Renal pelvis (tissue), 12 donors: ENCODE measurements at places on chromosomes 13 and 19. TPM values are rescaled to one million over a fixed set of nuclear protein-coding genes. Genes with fewer than 3 reads are reported as not detected.

Gene ZNF526
- 9.3 TPM for polyA plus RNA-seq

Gene OLFM2
- polyA plus RNA-seq, result 28.2 TPM

Gene HAUS5
- polyA plus RNA-seq, result 25.4 TPM

Gene DCT
- 0.65 TPM for polyA plus RNA-seq

Gene RASAL3
- polyA plus RNA-seq, result 1.0 TPM

DNA sequence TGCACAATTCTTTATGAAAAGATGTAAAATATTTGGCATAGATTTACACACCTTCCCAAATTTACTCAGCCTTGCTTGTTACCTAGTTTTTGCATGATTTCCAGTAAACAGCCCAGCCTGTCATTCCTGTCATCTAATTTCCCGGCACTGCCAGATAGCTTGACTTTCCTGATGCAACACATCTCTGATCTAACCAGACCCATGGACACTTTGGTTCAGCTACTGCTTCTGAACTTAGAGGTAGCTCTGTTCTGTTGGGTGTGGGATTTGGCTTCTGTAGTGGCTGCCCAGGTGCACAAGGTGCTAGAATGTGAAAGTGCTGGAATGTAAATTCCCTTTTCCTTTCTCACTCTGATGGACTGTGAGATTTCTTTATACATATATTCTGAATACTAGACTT, 1033.5 kb downstream of the SLITRK1 start:
- no peak for DNase-seq

DNA sequence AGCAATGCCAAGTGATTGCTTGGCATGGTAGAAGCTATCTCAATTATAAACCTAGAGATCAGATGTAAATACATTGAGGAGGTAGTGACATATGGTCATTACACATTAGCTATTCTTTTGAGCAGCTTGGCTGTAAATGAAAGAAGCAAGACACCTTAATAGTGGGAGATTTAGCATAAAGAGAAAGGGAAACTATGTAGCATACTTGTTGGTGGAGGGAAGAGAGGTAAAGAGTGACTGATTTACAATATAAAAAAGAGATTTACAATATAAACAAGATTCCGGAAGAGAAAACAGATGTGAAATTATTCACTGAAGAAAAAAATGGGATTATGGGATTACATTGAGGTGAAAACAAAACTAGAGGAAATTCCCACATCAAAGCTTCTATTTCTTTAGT, 2009.6 kb downstream of the OLFM4 start:
- no peak for DNase-seq

- no peak for DNase-seq
These were observed 8.9 kb downstream of the RTBDN start for GRCh38 chr19:12825254-12826131.

DNA sequence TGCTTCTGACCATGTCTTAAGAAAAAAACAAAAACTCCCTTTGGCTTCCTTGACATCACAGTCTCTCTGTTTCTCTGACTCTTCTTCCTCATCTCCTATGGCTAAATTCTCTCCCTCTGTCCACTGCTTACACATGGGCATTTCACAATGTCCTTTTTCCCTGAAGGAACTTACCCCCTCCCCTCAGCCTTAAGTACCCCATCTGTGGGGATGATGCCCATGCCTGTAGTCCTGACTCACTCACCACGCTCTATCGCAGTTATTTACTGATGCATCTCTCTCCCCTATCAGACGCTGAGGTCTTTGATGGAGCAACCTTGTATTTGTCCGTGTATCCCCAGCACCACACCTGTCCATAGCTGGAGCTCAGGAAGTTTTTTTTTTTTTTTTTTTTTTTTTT, 32.4 kb downstream of the ACTN4 start:
- no peak for DNase-seq

DNA sequence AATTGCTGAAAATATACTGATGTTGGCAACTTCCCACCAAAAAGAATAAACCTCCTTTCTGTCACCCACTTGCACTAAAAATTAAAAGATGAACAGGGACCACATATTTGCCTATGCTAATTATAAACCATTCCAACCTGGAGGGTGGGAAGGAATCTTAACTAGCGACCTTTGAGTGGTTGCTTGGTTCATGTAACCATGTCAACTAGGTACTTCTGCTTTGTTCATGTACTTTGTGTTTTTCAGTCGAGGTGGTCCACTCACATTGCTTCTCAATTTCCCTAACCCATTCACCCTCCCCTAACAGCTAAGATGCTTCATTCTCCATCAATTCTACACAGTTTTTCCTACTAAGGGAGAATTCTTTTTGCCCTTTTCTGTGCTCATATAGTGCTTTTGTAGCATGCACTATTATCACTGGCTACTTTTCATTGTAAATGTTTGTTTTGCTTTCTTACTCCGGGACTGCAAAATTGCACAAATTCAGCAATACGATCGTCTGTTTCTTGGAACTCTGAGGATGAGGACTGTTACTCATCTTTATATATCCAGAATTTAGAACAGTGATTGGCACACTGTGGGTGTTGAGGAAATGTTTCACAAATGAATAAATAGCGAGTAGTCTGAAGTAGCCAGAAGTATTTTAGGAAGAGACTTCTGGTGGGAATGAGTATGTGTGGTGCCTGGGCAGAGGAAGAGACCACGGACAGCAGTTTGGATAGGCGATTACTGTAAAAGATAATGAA, 187.5 kb downstream of the GPC6 start:
- DNase-seq, result no peak

DNA sequence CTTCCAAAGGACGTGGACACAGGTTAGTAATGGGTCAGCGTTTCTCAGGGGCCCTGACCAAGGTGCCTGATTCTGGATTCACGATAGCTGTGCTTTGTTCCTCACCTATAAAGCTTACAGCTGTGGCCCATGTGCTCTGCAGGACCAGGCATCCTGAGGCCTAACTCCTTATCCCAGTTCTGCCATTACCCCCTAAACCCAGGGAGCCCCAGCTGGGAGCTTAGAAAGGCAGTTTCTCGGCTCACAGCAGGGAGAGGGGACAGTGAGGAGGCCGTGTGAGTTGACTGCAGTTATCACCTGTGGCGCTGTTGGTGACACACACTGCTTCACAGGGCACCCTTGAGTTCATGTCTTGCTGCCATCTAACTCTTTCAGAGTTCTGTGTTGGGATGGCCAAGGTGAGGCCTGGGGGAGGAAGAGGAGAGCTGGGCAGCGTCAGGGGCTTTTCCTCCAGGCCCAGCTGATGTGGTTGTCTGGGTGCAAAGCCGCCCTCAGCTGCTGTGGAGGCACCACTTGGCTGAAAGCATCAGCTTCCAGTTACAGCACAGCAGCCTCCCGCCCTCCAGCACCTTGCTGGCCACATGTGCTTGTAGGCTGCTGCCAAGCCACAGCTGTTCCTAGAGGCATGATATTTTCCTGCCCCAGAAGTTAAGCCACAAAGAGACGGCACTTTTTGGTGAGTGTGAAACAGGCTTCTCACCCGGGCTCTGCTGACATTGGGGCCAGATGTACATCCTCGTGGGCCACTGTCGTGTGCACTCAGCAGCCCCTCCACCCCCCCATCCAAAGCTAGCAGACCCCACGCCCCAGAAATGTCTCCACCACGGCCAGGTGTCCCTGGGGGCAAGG, 99.6 kb upstream of the MCF2L start:
- no peak for DNase-seq

DNA sequence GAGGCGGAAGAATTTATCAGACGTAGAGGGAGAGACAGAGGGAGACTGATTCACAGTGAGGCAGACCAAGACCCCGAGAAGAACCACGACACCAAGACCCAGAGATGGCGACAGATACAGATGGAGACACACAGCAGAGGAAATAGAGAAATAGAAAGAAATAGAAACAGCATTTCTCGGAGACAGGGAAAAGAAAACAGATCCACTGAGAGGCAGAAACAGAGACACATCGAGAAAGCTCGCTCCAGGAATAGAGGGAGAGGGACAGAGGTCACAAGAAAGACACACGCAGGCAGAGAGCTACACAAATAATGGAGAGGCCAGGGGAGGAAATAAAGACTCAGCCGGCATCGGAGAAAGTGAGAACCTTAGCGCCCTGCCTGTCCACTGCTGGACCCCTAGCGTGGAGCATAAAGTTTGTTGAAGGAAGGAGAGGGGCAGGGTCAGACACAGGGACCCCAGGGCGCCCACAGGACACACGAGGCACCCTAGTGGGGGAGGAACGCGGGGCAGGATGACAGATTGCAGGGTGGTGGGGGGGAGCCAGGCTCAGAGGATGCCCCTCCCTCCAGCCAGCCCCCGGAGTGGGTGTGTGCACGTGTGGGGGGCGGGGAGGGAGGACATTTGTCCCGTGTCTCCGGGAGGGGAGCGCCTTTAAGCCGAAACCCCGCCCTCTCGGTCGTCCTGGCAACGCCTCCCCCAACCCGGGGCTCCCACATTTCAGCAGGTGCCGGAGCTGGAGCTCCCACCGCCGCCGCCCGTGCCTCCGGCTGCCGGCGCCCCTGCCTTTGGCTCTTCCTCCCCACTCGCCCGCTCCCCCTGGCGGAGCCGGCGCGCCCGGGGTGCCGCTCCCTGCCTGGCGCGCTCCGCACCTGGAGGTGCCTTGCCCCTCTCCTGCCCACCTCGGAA, at the start of gene PRKCG:
Gene PRKCG (plus strand): TSS at position 716 of the 909 bp plus-strand sequence. CDS start 298 bp downstream, outside the sequence.
- DNase-seq, result no peak

- no peak for DNase-seq
These were observed 21.9 kb downstream of the ANKRD27 start for GRCh38 chr19:32652894-32653598.

DNA sequence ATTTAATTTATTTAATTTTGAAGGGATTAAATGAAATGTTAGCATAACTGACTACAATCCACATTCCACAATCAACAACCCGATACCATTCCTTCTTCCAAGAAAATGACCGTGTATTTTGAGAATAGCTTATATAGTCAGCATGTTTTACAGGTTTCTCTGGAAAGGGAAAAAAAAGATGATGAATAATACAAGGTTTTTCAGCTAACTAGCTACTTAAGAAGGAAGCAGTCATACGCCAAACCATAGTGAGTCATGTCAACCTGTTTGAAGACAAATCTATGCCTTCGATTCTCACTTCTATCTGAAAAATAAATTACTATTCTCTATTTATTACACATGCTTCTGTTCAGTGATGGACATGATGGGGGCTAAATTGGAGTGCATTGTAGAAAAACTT, 258.6 kb downstream of the EFNB2 start:
- DNase-seq, result no peak

DNA sequence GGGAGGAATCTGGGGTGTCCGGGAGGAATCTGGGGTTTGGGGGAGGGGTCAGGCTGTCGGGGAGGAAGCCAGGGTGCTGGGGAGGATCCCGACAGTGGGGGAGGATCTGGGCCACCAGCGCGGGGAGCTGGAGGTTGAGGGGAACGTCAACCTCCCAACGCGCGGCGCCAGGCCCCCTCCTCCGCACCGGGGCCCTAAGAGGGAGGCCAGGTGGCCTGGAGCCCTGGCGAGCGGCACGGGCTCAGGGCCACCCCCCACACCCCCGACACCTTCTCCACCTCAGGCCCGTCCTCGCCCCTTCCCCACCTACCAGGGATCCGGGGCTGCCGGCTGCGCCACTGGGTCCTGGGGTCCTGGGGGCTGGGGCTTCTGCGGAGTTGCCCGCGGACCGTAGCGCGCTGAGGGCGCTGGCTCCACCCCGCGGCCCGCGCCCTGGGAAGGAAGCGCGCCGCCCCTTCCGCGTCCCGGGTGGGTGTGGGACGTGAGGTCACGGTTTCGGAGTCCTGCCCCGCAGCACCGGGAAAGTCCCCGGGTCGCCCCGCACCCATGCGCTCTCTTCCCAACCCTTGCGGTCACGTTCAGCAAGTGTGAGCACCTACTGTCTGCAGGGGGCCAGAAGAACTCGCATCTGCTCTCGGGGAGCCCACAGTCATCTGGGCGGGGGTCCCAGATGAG, at the start of gene TICAM1:
Gene TICAM1 (minus strand): TSS at position 409 of the 675 bp plus-strand sequence. CDS start 13,335 bp downstream, outside the sequence.
- DNase-seq, result peak; percentile 38

DNA sequence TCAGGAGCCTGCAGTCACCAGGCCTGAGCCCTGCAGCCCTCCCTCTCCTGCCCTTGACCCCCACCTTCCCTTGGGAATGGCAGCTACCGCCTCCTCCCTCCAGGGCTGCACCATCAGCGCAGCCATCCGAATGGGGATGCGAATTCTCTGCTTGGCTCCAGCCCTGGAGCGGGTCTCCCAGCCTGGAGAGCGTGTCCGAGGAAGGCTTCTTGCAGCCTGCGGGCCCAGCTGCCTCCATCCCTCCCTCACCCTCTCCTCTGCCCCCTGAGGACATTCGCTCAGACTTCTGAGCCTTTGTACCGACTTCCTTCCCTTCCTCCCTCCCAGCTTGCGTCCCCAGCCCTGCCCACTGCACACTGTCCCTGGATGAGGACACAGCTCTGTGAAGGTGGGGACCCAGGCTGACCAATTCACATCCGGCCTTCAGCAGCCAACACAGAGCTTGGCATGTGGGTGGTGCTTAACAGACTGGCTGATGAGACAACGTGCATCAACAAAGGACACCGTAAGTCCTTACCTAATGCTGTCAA, 6.0 kb upstream of the NKPD1 start:
- no peak for DNase-seq

GRCh38 chr19:11191273-11191755, 6.0 kb downstream of the KANK2 start:
- DNase-seq, result no peak

DNA sequence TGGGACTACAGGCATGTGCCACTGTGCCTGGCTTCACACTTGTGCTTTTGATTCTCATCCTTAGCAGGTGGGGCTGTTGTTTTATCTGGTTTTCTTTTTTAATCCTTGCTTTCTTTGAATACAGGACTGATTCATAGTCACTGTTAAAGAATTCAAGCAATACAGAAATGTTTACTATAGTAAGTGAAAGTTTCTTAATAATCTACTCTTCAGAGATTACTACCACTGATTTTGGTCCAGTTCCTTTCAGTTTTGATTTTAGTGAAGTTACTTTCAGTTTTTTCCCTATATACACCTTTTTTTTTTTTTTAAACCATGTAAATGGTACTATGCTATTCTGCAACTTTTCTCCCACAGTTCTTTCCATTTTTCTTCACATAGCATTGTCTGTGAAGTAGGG, 53.6 kb downstream of the GATAD2A start:
- DNase-seq, result no peak

- DNase-seq, result no peak
These were observed 327.5 kb upstream of the SPRY2 start for GRCh38 chr13:80668452-80668851.

GRCh38 chr19:22832031-22832762, at the start of gene ZNF723:
TSS of gene ZNF723 (plus strand) at chr19:22832291. CDS start at chr19:22832380, 89 bp downstream.
- DNase-seq, result no peak

DNA sequence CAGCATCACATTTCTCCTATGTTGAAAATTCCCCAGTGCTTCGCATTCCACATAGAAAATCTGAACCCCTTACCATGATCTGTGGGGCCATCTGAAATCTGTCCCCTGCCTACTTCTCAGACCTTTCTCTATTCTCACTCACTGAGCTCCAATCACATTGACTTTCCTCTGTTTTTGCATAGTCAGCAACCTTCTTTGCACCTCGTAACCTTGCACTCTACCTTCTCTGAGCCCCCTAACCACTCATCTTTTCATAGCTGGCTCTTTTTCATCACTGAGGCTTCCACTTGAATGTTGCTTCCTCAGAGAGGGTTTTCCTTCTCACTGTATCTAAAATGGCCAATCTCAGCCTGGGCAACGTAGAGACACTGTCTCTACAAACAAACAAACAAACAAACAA, 286.3 kb downstream of the GPC5 start:
- no peak for DNase-seq

- DNase-seq, result no peak
These were observed 1261.0 kb upstream of the SLC10A2 start for GRCh38 chr13:104327211-104327610.
